ENCODE measurements at places on chromosomes 7 and 10.

DNA sequence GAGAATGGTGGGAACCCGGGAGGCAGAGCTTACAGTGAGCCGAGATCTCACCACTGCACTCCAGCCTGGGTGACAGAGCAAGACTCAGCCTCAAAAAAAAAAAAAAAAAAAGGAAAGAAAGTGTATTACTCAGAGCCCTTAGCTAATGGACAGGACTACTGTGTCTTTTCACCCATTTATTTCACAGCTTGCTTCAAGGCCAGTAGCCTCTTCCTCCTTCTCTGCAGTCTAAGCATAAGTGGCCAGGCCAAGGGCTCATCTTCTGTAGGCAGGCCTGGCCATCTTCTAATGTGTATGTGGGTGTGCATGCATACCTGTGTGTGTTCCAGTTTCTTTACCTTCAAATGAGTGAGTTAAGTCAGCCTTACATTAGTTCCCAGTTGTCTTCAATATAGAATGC is 94.8 kb upstream of the GDF10 start:
- DNase-seq, result no peak

GRCh38 chr7:73650524-73650923 is 17.1 kb upstream of the VPS37D start:
- no peak for DNase-seq

DNA sequence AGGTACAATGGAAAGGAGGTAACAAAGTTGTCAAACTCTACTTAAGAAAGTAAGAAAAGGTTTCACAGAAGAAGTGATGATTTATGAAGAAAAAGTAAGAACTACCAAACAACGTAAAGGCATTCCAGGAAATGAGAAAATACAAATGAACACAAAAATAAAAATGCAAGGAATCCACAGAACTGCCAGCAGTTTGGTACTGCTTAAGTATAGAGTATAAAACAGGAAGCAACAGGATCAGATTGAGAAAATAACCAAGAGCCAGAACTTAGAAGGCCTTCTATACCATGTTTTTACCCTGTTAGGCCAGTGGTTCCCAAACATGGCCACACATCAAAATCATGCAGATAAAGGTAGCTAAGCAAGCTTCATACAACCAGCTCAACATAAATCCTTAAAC is 9.2 kb downstream of the NDUFA5 start:
- no peak for DNase-seq

DNA sequence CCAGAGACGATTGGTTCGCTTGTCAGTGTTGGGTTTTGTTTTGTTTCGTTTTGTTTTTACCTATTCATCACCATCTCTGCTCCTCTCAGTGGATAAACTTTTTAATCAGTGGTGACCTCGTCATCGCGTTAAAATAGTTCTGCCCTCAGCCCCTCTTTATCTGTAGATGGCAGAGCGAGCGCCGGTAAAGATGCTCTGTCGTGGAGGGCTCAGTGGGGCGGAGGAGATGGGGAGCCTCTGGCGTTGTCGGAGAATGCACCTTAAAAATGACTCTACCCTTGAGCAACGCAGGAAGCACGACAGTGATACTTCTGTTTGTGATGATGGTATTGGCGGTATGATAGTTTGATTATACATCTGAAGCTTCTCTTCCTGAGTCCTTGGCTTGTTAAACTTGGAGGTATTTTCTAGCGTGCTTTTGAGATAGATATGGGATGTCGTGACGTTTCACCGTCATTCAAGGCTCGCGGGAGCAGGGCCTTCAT is 554 bp downstream of the CSGALNACT2 start:
- peak; percentile 75 for DNase-seq

- no peak for DNase-seq
Observed at GRCh38 chr7:44163591-44163990, 22.5 kb upstream of the MYL7 start.

- DNase-seq, result no peak
Observed at GRCh38 chr7:95628831-95629439, 32.6 kb upstream of the PDK4 start.

GRCh38 chr10:129945064-129945463 is 19.0 kb downstream of the EBF3 start:
- DNase-seq, result no peak

- peak; percentile 38 for DNase-seq
Observed at GRCh38 chr10:79400146-79401004, 45.0 kb downstream of the ZCCHC24 start.

DNA sequence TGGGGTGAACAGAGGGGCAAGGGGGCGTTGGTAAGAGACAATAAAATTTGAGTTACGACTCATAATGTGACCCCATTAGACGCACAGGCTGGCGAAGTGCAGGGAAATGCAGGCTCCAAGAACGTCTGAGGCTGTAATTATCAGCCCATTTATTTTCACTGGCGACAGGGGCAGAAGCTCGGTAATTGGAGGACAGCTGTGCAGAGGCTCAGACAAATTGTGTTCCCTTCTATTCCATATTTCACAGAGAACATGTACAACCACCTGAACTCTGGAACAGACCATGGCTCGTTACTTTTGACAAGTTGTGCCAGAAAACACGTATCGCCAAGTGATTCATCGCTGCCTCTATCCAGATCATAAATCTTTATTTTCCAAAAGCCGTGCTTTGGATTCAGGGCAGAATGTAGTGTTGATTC is 137.3 kb upstream of the FRMD4A start:
- no peak for DNase-seq

- DNase-seq, result no peak
Observed at GRCh38 chr10:105644091-105644490, 1003.0 kb downstream of the SORCS3 start.

DNA sequence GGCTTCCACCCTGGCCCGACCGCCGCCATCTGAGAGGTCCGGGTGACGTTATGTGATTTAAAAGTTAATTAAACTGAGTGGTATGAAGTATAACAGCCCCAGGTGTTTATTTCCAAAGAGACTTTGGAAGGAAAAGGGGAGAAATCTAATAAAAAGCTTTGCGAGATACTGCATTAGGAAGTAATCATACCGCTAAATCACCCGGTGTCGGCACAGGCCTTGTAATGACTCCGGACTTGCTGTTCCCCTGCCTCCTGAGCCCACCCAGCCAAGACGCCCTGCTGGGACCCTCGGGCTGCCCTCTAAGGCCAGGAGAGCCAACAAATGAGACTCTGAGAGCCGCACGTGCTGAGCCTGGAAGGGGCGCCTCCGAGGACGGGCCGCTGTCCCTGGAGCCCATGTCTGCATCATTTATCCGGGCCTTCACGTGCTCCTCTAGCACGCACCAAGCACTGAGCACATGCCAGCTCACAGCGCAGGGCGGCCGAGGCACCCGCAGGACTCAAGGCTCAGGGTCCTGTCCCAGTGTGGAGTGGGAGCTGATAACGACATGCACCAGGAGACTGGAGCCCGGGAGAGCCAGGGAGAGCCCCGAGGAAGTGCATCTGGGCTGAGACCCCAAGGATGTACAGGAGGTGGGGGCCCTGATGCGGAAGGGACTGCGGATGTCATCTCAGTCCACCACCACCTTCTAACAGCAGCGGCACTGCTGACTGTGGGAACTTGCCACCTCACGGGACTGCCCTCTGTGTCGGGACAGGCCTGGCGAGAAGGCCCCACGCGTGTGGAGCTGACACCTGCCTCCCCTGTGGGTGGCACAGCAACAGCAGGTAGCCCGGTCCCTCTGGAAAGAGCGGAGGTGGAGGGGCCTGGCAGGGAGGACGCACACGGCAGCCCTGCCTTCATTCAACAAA is 182.7 kb downstream of the ELFN1 start:
- no peak for DNase-seq

GRCh38 chr7:100745184-100745583 is 11.8 kb downstream of the ZAN start:
- peak; percentile 54 for DNase-seq

GRCh38 chr7:3232228-3232627 is 68.8 kb upstream of the SDK1 start:
- no peak for DNase-seq

GRCh38 chr7:4271716-4272015 is 410.4 kb upstream of the FOXK1 start:
- DNase-seq, result no peak

DNA sequence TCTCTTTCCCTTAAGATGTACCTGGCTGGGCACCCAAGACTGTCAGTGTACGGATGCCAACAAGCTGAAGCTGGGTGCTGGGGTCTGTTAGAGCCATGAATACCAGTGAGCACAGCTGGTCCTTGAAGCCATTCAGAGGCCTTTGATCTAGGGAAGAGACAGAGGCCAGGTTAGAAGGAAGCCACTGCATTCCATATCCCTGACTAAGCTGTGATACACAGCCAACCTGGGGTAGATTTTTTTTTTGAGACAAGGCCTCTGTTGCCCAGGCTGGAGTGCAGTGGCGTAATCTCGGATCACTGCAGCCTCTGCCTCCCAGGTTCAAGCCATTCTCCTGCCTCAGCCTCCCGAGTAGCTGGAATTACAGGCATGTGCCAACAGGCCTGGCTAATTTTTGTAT is 20.8 kb downstream of the ZDHHC16 start:
- DNase-seq, result no peak

DNA sequence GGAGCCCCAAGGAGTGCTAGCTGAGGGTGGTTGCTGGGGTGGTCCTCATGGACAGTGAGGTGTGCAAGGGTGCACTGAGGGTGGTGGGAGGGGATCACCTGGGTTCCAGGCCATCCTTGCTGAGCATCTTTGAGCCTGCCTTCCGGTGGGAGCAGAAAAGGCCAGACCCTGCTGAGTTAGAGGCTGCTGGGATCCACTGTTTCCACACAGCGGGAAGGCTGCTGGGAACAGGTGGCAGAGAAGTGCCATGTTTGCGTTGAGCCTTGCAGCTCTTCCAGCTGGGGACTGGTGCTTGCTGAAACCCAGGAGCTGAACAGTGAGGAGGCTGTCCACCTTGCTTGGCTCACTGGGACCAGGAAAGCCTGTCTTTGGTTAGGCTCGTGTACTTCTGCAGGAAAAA is 34.9 kb downstream of the PRF1 start:
- DNase-seq, result no peak

DNA sequence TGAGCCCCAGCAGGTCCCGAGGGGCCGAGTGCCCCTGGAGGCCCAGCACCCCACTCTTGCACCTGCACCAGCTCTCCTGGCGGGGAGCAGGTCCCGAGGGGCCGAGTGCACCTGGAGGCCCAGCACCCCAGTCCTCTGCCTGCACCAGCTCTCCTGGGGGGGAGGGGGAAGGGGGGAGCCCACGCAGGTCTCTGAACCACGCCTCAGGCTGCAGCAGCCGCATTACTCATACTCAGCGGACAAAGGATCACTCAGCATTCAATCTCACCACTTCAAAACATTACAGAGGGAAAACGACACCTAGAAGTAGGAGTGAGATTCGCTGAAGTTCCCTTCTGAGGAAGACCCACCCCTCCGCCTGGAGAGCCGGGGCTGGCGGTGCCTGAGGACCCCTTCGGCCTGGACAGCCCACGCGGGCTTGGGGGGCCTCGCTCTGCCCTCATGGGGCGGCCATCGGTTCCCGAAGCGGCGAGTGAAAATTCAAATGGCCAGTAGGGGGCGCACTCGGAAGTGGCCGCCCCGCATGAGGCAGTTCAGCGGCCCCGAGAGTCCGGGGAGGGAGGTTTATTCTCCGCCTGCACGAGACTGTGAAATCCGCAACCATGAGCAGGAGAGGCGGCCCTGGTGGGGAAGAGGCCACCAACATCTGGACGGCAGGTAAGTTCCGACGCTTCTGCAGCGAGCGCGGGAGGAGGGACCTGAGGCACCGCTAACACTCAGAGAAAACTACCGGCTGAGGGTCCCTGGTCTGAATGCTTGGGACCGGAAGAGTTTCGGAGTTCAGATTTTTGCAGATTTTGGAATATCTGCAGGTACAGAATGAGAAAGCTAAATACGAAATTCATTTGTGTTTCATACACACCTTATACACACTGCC is 1.1 kb upstream of the GPER1 start:
- DNase-seq, result peak; percentile 69

GRCh38 chr7:24504040-24504439 is 69.2 kb upstream of the PALS2 start:
- no peak for DNase-seq

DNA sequence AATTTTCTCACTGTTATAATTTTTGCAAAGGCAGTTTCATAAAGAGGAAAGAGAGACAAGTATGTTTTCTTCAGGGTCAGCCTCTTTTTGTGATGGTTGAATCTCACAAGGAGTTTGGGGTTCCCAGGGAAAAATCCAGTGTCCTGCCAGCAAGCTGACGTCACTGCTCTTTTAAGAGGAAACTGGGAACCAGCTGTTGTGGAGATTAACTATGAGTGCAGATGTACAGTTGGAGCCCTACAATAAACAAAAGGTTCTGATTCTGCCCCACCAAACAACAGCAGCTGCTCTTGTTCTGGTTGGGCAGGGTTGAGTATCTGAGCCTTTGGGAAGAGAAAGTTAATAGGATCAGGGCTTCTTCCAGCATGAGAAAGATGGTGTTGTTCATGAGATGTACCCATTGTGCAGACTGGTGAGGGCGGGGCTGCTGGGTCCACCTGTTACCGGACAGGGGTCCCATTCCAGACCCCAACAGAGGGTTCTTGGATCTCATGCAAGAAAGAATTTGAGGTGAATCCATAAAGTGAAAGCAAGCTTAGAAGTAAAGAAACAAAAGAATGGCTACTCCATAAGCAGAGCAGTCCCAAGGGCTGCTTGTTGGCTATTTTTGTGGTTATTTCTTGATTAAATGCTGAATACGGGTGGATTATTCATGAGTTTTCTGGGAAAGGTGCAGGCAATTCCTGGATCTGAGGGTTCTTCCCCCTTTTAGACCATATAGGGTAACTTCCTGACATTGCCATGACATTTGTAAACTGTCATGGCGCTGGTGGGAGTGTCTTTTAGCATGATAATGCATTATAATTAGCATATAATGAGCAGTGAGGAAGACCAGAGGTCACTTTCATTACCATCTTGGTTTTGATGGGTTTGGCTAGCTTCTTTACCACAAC is 12.5 kb downstream of the PRF1 start:
- DNase-seq, result no peak

GRCh38 chr7:24510759-24511158 is 62.5 kb upstream of the PALS2 start:
- no peak for DNase-seq

DNA sequence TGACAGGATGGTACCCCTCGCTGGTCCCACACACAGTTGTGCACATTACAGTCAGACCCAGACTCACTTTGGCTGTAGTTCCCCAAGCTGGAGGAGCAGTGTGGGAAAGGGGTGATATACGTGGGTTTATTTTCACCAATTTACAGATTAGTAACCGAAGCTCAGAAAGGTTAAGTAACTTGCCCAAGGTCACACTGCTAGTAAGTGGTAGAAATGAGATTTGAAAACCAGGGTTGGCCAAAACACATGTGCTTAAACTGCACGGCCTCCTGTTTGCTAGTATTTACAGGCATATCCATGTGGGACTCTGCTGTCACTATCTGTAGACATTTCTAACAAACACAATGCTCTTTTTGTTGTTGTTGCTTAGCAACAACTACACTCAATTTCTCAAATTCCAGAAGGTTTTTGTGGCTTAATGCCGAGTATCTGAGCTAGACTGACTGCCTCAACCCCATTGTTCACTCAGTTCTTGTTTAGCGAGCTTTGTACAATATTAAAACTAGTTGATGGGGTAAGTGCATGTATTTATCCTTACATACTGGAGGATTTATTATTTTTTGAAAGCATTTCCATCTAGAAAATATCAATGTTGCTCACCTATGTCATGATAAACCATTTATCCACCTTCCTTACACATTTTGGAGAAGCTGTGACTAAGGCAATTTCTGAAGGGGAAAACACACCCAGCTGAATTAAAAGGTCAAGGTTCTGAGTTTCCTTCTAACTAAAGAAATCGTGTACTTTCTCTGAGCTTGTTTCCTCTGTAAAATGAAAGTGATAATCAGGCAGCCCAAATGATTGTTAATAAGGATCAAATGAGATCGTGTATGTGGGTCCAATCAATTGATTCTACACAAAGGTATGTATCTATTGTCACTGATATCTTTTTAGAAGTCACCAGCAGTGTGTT is 5.3 kb upstream of the TMEM139 start:
- peak; percentile 70 for DNase-seq

Measured in CD4-positive, alpha-beta T cell treated with Interleukin-21 for 1 hour (primary cell).